ENCODE measurements at places on chromosomes 13 and 19.

- no peak for DNase-seq
Measured at GRCh38 chr13:99559560-99559959, 58.3 kb downstream of the TM9SF2 start.

DNA sequence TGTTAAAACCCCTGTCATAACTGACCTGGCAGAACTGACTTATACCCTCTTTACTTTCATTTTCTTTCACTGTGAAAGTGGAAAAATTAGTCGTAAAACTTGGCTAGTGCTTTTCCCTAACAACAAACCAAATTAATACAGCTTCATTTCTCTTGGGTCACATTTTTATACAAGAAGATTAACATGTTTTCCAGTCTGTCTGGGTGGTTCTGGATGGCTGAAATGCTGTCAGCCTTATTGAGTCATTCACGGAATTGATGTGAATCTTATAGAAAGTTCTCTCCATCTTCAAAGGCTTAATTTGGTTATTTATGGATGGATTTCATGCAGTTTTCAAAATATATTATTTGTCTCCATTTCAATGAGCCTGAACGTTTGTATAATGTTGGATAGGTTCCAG is 440.0 kb downstream of the KCTD12 start:
- DNase-seq, result no peak

- no peak for DNase-seq
Measured at GRCh38 chr13:106155411-106155810, 380.1 kb downstream of the EFNB2 start.

- DNase-seq, result no peak
Measured at GRCh38 chr13:77544758-77545338, 9.3 kb downstream of the SCEL start.

GRCh38 chr19:40144151-40144550 is 47.1 kb upstream of the MAP3K10 start:
- DNase-seq, result no peak

DNA sequence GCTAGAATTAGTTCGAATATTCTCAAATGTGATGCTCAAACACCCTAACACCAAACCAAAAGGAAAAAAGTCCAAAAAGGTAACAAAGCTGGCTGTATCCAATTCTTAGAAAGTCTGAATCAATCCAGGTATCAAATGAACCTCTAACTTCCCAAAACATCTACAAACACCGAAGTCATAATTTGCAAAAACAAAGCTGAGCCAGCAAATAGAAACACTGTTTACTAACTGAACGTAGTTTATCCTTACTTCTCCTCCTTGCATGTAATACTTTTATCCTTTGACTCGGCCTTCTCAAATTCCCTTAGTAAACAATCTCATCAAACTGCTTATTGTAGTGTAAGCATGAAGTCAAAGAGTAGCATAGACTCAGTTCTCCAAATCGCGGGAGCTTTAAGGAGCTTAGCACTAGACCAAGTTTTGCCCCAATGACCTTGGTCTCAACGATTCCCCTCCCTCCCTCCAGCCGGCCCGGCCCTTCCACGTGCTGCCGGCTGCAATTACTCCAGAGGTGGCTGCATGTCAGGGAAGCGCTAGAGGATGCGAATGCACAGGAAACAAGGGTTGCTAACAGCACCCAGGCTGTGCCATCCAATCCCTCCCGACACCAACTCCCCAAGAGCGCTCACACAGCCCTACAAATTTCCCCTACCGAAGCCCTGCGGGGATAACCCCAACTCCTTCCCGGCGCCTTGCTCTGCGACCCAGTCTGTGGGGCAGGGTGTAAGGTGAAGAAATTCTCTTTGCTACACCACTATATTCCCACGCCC is 693 bp downstream of the XPO4 start:
- DNase-seq, result peak; percentile 6

DNA sequence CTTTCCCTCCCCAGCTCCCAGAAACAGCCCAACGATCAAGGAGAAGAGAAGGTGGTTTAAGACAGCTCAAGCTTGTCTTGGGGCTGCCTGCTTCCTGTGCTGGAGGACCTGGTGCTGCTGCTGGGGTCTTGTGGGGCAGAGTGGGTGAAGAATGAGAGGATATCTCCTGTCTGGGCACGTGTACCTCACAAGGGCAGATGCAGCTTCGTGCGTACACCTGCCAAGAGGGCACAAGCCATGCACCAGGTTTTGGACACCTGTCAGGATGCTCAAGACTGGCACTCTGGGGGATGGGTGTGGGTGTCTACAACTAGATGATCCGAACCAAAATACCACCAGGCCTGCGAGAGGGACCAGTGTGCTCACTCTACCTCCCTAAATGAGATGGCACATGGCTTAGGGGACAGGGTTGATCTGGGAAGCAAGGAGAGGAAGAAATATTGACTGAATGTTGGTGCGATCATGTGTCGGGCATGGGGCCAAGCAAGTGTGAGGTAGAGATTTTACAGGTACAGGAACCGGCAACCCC is 2.2 kb downstream of the CBY2 start:
- DNase-seq, result no peak

GRCh38 chr19:2016041-2016807 is 710 bp upstream of the BTBD2 start:
- peak; percentile 65 for DNase-seq

DNA sequence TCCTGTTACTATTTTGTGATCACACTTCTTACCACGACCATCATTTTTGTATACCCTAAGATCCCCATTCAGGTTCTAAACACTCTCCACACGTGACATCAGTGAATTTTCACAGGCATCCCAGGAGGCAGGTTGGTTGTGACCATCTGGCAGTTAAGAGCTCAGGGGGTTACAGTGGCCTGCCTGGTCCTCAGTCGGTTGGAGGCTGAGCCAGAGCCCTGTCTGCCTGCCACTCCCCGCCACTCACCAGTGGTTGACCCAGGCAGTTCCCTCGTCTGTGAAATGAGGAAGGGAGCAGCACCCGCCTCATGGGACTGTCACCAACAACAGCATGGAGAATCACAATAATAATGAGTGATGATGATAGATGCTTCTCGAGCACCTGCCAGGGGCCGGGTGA is 36.4 kb upstream of the EHD2 start:
- DNase-seq, result no peak

DNA sequence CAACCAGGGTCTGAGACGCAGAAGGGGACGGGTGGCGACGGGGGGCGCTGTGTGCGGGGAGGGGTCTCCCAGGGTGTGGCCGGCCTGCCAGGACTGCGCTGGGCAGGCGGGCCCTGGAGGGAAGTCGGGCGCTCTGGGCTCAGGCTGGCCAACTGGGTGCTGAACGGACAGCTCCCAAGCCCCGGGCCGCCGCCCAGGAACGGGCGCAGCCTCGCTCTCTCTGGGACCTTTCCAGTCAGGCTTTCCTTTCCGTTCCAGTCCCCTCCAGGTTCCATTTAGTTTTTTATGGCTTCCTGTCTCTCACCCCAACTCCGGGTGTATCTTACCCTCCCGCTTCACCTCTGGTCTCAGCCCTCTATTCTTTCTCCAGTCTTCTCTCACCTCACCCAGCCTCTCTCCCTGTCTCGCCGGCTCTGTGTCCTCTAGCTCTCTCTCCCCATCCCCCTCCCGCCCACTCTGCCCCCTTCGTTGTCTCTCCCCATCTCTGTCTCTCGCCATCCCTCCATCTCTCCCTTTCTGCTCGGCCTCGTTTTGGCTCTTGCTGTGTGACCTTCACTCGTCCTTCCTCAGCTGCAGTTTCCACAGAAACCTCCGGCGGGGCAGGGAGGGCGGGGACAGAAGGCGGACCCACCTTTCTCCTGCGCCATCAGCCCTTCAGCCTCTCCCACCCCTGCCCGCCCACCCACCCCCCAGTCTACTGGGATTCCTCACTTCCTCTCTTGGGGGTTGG is 3.3 kb upstream of the ATP1A3 start:
- DNase-seq, result peak; percentile 35

DNA sequence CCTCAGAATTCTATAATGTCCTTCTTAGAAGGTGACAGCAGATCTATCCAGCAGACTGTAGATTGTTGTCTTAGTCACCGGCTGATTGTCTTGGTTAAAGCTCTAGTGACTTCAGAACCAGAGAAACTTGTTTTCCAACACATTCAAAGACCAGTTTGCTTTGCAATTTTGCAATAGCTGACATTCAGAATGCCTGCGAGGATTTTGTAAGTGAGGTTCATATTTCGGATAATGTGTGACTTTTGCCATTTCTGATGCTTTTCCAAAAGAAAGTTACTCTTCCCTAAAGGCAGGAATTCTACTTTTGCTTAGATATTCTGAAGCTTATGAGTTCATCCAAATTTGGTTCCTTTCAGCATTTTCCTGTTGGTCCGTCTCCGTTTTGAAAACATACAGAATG is 13.2 kb downstream of the SPINT2 start:
- no peak for DNase-seq

DNA sequence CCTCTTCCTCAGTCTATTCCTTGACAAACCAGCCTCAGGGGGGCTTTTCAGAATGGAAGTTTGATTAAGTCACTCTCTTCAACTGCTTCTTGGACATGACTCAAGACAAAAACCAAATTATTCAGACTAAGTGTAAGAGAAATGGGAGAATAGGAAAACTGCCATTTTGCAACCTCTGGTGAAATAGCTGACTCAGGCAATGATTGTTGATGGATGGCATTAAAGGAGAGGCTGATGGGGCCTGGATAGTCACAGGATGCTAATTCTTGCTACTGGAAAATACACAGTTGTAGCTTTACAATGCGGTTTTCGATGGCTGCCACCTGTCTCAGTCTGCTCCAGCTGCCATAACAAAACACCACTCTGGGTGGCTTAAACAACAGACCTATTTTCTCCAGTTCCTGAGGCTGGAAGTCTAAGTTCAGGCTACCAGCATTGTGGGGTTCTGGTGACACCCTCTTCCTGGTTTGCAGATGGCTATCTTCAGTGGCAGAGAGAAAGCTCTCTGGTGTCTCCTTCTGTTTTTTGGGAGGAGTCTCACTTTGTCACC is 6.1 kb downstream of the NOSIP start:
- no peak for DNase-seq

DNA sequence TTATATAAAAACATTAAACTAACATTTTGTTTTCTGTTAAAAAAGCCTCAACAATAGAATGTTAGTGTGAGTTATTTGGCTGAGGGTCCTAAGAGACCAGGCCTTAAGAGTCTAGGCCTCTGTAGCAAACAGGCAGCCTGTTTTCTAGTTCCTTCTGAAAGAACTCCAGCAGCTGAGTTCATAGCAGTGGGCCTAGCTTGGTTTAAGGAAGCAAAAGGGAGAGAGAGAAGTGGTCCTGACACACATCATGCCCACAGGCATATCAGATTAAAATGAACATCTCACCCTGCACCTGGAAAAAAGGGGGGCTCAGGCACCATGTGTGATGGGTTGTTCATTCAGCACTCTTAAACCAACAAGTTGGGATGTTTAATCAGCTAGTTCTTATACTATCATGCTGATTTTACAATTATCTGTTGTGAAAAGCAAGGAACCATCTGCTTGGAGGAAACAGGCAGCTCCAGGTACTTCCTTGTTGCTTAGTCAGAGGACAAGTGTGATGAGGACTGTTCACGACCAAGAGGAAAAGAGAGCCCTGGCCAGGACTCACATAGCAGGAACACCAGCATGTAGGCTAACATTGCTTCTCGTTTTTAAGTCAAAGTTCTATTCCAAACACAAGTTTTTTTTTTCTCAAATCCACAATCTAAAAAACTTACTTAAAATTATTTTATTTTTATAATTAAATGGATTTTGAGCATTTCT is 81.3 kb upstream of the FRY start:
- DNase-seq, result no peak

DNA sequence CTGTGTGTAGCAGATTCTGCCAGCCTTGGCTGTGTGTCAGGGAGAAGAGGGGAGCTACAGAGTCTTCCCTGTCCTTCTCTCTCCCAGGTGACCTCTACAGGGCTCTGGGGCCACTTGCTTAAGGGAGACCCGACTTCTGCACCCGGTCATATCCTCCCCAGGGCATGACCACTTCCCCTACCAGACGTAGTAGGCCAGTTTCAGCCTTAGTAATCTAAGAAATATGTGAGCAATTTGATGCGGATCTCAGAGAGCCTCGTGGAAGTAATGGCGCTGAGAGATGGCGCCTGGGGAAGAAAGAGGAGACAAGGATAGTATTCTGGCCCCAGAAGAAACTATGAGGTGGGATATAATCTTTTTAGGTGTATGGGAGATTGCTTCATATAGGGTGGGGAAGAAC is 41.9 kb downstream of the NFIX start:
- no peak for DNase-seq
